ENCODE measurements at places on chromosomes 3 and 15.

DNA sequence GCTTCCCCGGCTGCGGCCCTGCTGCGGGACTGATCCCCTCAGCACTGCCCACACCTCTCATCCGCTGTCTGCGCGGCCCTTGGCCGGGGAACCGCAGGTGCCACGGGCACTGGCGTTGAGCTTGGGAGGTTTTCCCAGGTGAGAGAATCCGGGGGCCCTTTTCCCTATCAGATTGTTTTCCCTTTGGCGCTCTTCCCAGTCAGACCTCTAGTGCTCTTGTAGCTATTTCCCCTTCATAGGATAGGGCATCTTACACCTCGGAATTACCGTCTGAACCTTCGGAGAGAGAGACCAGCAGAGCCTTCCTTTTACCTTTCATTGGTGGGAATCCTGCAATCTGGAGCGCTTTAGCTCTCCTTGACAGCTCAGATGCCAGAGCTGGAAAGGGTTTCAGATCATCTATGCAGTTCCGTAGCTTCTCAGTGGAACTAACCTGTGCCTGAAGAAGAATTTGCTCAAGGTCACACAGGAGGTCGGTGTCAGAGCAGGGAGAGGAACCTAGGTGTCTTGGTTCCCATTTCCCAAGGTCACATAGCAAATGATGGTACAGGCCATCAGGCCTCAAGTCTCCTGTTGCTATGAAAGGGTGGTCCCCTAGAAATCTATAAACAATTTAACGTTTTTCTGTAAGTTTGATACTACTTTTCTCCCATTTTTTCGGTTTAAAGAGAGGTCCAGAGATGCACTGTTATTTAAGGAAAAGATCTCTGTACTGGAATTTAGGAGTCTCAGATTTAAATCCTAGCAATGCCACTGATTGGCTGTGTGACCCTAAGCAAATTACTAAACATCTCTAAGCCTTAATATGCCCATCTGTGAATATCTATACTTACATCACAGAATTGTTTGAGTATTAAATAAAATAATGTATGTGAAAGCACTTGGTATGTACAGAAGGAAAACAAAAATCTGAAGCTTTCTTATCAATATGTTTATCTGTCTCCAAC is 916 bp downstream of the IDH3A start:
- DNase-seq = no peak

- DNase-seq = no peak
Observed at GRCh38 chr3:135310317-135310716, 515.3 kb downstream of the EPHB1 start.

- DNase-seq = no peak
Observed at GRCh38 chr3:126306888-126307482, 50.2 kb downstream of the KLF15 start.

- DNase-seq = no peak
Observed at GRCh38 chr3:36097209-36097608, 283.1 kb upstream of the STAC start.

DNA sequence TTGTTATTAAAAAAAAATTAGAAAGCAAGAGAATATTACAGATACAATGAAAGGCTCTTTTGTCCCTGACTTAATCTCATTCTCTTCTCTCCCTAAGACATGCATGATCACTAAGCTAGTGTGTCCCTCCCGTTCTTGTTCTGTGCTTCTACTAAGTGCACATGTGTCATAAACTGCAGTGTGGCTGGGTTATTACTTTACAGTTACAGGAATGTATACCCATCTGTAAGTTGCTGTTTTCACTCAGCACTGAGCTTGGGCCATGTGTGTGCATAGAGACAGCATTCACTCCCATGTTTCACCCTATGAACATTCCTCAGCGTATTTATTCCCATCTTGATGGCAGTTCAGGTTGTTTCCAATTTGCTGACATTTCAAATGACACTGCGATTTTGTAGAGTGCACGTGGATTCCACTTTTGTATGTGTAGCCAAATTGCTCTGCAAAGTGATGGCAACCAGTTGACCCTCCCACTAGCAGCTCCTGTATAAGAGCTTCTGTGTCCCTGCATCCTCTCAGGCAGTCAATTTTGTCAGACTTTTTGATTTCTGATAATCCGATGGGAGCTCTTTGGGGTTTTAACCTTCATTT is 145.8 kb upstream of the UBE2E1 start:
- DNase-seq = no peak

GRCh38 chr15:31516440-31516839 is 189.8 kb downstream of the KLF13 start:
- DNase-seq = no peak

- DNase-seq = no peak
Observed at GRCh38 chr3:146404436-146404835, 64.9 kb downstream of the PLSCR2 start.

GRCh38 chr3:106058475-106058874 is 189.7 kb upstream of the CBLB start:
- no peak for DNase-seq

DNA sequence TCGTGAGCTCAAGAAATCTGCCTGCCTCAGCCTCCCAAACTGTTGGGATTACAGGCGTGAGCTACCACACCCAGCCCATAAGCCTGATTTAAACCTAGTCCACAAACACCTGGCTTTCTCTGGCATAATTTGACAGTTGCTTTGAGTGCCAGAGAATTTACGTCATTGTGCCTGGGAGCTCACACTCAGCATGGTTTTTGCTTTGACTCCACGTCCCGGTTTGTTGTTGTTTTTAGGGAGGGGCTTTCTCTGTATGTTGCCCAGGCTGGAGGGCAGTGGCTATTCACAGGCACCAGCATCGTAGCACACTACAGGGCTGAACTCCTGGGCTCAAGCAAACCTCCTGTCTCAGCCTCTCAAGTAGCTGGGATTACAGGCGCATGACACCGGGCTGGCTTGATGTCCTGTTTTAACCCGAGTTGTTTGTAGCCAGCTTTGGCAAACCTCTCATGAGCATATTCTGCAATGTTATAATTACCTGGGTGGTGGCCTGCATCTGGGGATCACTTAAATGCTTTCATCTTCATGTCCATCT is 32.7 kb downstream of the CEMIP start:
- no peak for DNase-seq

DNA sequence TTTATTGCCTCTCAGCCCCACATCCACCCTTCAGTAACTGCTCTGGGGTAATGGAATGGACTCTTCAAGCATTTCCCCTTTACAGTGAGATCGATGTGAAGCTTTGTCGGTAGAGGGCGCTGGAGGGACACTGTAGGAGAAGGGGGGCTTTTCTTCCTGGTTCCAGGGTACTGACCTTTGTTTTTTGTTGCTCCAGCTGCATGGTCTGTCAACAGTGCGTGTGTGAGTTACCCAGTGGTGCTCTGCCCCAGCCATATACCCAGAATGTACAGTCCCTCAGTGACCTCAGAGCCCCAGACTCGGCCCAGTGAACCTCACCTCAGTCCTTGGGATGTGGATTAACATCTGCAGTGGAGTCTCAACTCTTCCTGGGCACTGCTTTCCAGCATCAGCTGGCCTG is 180.3 kb upstream of the TSC22D2 start:
- no peak for DNase-seq

GRCh38 chr3:30511524-30512251 is 94.7 kb upstream of the TGFBR2 start:
- no peak for DNase-seq

DNA sequence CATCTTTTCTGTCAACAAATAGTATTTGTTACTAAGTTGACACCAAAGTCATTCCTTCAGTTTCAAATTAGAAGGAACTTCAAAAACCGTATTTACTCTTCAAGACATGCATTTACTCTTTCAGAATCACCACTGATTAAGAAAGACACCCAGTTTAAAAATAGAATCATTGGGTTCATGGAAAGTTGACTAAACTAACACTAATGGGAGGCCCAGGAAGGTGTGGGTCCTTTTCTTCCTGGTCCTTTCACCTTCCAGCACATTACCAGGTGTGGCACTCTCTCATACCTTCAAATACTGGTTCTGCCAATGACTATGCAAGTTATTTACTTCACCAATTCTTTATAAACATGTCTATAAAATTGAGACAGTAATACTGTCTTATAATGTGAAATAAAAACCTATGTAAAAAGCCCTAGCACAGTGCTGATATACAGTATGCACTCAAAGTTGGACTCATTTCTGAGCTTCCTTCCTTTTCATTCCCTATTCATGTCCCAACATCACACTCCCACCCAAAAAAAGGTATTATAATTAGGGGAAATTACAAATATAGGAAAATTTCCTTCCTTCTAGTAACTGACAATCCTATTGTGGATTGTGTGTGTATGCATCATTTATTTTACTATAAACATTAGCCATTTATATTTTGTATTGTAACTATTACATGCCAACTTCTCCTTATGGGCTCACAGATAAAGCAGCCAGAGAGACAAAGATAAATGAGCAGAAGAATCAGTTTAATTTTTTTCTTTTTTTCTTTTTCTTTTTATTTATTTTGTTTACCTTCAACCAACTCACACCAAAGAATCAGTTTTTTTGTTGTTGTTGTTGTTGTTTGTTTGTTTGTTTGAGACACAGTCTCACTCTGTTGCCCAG is 48.9 kb downstream of the LRRFIP2 start:
- DNase-seq = no peak

GRCh38 chr15:63668601-63669000 is 71.4 kb downstream of the FBXL22 start:
- no peak for DNase-seq

DNA sequence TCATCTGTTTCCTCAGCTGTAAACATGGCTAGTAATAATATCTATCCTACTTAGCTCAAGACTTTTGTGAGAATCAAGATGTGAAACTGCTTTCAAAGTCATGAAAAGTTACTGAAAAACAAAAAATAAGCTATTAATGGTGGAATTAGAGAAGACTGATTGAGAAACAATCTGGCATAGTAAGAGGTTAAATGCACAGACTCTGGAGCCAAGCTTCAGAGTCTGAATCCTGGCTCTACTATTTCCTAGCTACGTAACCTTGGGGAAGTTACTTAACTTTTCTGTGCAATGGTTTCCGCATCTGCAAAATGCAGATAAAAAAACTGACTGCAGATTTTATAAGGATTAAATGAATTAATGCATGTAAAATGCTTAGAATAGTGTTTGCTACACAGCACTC is 28.8 kb downstream of the LRRFIP2 start:
- DNase-seq = no peak

DNA sequence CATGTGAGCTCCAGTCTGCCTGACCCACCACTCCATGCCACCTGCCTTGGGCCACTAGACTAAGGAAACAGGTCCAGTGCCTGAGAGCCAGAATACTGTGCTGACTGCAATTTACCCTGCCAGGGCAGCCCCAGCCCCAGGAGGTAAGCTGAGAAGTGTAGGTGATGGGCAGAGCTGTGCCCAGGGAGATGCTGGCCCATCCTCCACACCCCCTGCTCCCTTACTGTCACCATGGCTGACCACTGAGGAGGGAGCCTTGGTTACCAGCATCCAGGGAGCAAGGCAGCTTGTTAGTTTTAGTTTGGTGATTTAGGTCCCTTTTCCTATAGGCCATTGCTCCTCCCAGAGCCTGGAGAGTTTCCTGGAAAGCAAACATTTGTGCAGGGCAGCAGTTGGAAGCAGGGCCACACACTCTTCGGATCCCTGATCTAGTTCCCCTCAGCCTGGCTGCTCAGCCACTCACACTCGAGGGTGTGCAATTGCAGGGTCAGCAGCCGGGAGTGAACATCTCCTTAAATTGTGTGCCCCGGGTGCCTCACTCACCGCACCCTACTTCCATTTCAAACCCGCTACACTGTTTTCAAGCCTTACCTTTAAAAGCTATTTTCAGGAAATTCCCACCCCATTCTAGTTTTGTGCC is 2.0 kb downstream of the GALNT15 start:
- DNase-seq = peak; percentile 38

DNA sequence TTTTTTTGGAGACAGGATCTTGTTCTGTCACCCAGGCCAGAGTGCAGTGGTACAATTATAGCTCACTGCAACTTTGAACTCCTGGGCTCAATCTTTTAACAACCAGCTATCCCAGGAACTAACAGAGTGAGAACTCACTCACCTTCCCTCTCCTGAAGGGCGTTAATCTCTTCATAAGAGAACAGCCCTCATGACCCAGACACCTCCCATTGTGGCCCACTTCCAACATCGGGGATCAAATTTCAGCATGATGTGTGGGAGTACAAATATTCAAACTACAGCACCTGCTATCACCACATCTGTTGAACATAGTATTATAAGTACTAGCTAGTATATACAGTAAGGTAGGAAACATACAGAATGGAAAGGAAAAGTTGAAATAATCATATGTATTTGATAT is 132.5 kb downstream of the DOCK3 start:
- no peak for DNase-seq

- no peak for DNase-seq
Observed at GRCh38 chr3:51622413-51622812, 48.6 kb upstream of the TEX264 start.

GRCh38 chr3:16404349-16404895 is 109.1 kb downstream of the RFTN1 start:
- no peak for DNase-seq

DNA sequence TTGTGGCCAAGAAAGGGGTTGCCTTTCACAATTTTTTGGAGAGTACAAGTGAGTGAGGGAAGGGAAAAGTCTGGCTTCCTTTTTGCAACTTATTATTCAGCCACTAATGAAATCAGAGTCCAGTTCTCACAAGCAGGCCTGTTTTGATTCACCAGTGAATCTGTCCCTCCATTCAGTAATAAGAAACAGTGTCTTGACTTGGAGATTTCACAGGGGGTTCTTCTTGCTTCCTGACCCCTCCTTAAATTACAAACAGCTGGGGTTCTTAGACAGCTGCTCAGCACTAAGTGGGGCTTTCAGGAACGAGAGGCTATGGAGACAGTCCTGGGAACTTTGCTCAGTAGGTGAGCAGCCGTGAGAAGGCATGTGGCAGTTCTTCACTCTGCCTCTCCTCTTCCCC is 24.5 kb downstream of the SEMA3G start:
- peak; percentile 17 for DNase-seq

GRCh38 chr15:85455891-85456290 is 75.5 kb downstream of the AKAP13 start:
- no peak for DNase-seq

DNA sequence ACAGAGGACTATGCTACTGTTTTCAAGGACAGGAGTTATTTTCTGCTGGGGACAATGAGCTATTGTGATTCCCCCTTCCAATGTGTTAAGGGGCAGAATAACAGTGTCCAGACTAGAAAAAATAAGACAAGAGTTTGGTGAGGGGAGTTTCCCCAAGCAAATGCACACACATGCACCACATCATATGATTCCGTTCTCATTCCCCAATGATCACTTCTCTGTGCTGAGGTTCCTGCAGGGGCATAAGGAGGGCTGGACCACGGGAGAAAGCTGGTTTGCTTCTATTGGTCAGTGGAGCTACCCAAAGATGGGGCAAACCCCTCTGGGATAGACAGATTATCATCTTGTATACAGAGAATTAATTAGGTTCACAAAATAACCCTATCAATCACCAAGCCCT is 80.6 kb downstream of the RBPMS2 start:
- DNase-seq = no peak

GRCh38 chr3:12060139-12060845 is 56.1 kb downstream of the SYN2 start:
- DNase-seq = no peak

- no peak for DNase-seq
Observed at GRCh38 chr15:91897585-91898372, 44.3 kb downstream of the SLCO3A1 start.

- no peak for DNase-seq
Observed at GRCh38 chr3:69031635-69032034, 18.2 kb upstream of the EOGT start.

All from left forelimb (tissue), 1 donor.